ENCODE measurements at places on chromosomes 7 and 10. TPM values are rescaled to one million over a fixed set of nuclear protein-coding genes. Genes with fewer than 3 reads are reported as not detected.

GRCh38 chr7:133750287-133750686 lies 376.9 kb upstream of the LRGUK start:
- no peak for DNase-seq
- H3K4me3 ChIP-seq: no peak overlapping the region
- peaks cover 19% of the 10 kb centered on the region for H3K4me1 ChIP-seq
- no peaks in the 10 kb centered on the region for H3K36me3 ChIP-seq
- no peak overlapping the region for H3K27ac ChIP-seq

DNA sequence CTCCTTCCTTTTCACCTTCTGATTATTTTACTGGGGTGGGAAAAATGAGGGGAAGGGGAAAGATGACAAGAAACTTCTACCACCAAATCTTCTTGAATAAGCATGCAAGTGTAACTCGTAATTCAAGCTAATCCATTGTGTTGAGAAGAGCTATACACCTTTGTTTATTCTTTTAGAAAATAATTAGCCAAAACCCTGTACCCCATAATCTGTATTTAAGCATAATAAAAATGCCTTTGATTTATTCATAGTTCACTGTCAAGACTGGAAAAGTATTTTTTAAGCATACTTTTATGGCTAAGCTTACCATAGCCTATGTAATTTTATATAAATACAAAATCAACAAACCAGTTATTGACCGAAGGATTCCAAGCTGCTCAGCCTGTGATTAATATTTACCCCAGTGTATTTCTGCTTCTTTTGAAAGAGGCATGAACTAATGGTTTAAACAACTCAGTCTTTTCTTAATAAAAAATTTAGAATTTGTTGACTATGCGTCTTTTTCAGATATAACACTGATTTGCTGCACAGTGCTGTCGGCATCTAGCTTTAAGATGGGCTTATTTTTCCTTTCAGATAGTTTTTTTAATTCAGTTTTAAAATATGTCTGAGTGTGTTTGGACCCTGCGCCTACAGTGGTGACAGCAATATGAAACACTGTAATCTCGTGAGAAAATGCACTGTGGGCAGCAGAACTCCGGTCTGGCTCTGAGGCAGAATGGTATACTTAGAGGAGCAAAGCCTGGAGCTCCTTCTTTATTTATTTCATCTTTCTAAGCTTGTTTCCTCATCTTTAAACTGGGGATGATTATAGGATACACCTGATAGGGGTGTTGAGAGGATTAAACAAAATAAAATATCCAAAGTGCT lies 238.8 kb upstream of the LRGUK start:
- H3K4me3 ChIP-seq: no peak overlapping the region
- H3K27ac ChIP-seq: no peak overlapping the region
- no peak for DNase-seq

- no peak overlapping the region for H3K4me3 ChIP-seq
- H3K4me1 ChIP-seq: no peaks in the 10 kb centered on the region
Observed at GRCh38 chr7:94525923-94526322, 16.3 kb downstream of the CASD1 start.

DNA sequence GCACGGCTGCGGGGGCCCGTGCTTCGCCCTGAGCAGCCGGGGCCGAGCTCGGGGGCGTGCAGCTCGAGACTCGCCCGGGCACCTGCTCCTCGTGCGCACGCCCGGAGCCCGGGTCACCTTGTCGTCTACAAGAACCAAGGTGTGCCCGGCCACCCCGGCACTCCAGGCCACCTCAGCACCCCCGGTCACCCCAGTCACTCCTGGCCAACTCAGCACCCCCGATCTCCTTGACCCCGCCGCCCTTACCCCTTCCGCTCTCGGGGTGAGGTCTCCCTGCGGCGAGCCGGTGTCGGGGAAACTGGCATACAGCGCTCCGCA lies 268 bp upstream of the IGFBP3 start:
- H3K36me3 ChIP-seq: no peaks in the 10 kb centered on the region
- no peaks in the 10 kb centered on the region for H3K27me3 ChIP-seq
- peaks cover 45% of the 10 kb centered on the region for H3K4me1 ChIP-seq
- peak overlapping the region; percentile 74 for H3K4me3 ChIP-seq
- no peak overlapping the region for H3K27ac ChIP-seq
- DNase-seq: no peak

- peak; percentile 29 for DNase-seq
- no peak overlapping the region for H3K27ac ChIP-seq
- no peak overlapping the region for H3K4me3 ChIP-seq
- H3K36me3 ChIP-seq: no peaks in the 10 kb centered on the region
- H3K4me1 ChIP-seq: no peaks in the 10 kb centered on the region
Observed at GRCh38 chr7:34184466-34184865, 279.1 kb downstream of the BMPER start.

CFAP58 gene
- total RNA-seq: 1.1 TPM

- no peak overlapping the region for H3K27ac ChIP-seq
- no peak for DNase-seq
- H3K4me1 ChIP-seq: no peaks in the 10 kb centered on the region
- H3K4me3 ChIP-seq: no peak overlapping the region
Observed at GRCh38 chr7:119572541-119572940, 700.4 kb upstream of the KCND2 start.

PDE6C gene
- total RNA-seq: not detected

OR2A5 gene
- total RNA-seq: not detected

STK32C gene
- 20.7 TPM for total RNA-seq

NANOS1 gene
- 2.2 TPM for total RNA-seq

CPXM2 gene
- total RNA-seq: not detected

GRCh38 chr7:130890176-130891020 lies 156.4 kb upstream of the KLF14 start:
- no peaks in the 10 kb centered on the region for H3K27me3 ChIP-seq
- peak; percentile 75 for DNase-seq

GRCh38 chr7:381211-382042 lies 91.5 kb downstream of the FOXL3 start:
- no peak overlapping the region for H3K4me3 ChIP-seq
- H3K36me3 ChIP-seq: peaks cover 4% of the 10 kb centered on the region
- H3K4me1 ChIP-seq: no peaks in the 10 kb centered on the region
- no peak for DNase-seq
- H3K27ac ChIP-seq: no peak overlapping the region

DNA sequence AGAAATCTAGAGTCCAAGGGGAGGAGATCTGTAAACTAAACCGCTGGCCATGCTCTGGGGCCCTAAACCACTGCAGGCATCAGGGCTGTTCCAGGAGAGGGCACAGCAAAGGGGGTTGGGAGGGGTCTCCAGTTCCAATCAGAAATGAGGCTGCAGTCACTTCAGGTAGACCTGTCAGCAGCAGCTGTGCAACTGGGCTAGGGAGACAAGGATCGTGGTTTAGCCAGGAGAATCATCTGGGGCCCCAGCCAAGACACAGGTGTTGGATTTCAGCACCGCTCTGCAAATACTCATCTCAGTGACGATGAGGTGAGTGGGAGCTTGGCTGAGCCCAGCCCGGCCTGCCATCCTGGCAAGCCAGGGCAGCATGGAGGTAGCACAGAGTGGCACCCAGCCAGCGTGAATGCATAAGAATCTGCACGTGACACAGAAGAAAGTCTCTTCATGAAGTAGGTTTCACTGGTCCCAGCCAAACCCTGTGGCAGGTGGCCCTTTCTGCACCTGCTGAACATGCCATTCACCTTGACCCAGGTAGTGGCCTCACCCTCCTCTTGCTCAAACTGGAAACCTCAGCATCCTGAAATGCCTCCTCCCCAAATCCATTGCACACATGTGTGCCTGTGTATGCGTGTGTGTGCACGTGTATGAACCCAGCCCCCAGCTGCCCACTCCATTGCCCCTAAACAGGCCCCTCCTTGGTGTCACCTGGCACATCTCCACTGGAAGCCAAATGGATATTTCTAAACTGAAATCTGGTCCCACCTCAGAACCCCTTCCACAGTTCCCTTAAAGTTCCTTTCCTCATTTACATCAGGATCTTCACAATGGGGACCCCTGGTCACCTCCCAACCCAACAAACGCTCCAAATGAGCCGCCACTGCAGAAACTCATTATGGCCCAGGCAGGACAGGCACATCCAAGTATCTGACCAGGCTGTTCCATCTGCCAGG lies 9.6 kb downstream of the GPRIN2 start:
- no peak overlapping the region for H3K4me3 ChIP-seq
- peaks cover 12% of the 10 kb centered on the region for H3K27me3 ChIP-seq
- no peaks in the 10 kb centered on the region for H3K4me1 ChIP-seq
- H3K36me3 ChIP-seq: no peaks in the 10 kb centered on the region
- no peak overlapping the region for H3K27ac ChIP-seq

DHX32 gene
- 45.6 TPM for total RNA-seq

GRCh38 chr10:100763043-100763747 lies 17.8 kb downstream of the PAX2 start:
- no peak overlapping the region for H3K4me3 ChIP-seq
- no peaks in the 10 kb centered on the region for H3K36me3 ChIP-seq
- H3K27me3 ChIP-seq: peaks cover 89% of the 10 kb centered on the region
- no peak for DNase-seq
- H3K27ac ChIP-seq: no peak overlapping the region
- no peaks in the 10 kb centered on the region for H3K4me1 ChIP-seq

GRCh38 chr7:155935005-155935557 lies 122.8 kb upstream of the SHH start:
- peaks cover 73% of the 10 kb centered on the region for H3K27me3 ChIP-seq
- H3K4me1 ChIP-seq: no peaks in the 10 kb centered on the region
- peaks cover 3% of the 10 kb centered on the region for H3K36me3 ChIP-seq
- DNase-seq: no peak
- H3K27ac ChIP-seq: no peak overlapping the region

DNA sequence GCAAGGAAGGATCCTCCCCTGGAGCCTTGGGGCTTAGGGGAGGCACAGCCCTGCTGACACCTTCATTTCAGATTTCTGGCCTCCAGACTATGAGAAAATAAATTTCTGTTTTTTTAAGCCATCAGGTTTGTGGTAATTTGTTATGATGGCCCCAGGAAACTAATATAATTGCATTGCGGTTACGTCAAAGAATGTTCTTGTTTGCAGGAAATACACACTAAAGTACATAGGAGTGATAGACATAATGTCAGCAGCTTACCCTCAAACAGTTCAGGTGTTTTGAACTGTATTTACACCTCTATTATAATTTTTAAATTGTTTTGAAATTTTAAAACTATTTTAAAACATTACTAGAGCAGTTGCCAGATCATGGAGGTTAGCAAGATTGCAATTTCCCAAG lies 12.6 kb upstream of the FHIP2A start:
- no peak overlapping the region for H3K27ac ChIP-seq
- H3K4me3 ChIP-seq: no peak overlapping the region
- no peaks in the 10 kb centered on the region for H3K27me3 ChIP-seq
- H3K4me1 ChIP-seq: peaks cover 6% of the 10 kb centered on the region

CBX3 gene
- total RNA-seq: 171 TPM

- H3K36me3 ChIP-seq: no peaks in the 10 kb centered on the region
- DNase-seq: peak; percentile 42
- no peak overlapping the region for H3K27ac ChIP-seq
- no peaks in the 10 kb centered on the region for H3K4me1 ChIP-seq
- H3K4me3 ChIP-seq: no peak overlapping the region
Observed at GRCh38 chr10:108244443-108245228, 1080.1 kb upstream of the SORCS1 start.

FZD1 gene
- total RNA-seq: 3.3 TPM

GRCh38 chr7:115349635-115350034 lies 427.7 kb downstream of the MDFIC start:
- no peaks in the 10 kb centered on the region for H3K36me3 ChIP-seq
- no peak overlapping the region for H3K27ac ChIP-seq
- no peak overlapping the region for H3K4me3 ChIP-seq
- DNase-seq: no peak

GRCh38 chr10:14407567-14407966 lies 76.8 kb upstream of the FRMD4A start:
- H3K4me1 ChIP-seq: no peaks in the 10 kb centered on the region
- no peaks in the 10 kb centered on the region for H3K27me3 ChIP-seq
- no peak overlapping the region for H3K4me3 ChIP-seq
- H3K27ac ChIP-seq: no peak overlapping the region
- no peaks in the 10 kb centered on the region for H3K36me3 ChIP-seq
- no peak for DNase-seq

HOXA11 gene
- 0.84 TPM for total RNA-seq

DNA sequence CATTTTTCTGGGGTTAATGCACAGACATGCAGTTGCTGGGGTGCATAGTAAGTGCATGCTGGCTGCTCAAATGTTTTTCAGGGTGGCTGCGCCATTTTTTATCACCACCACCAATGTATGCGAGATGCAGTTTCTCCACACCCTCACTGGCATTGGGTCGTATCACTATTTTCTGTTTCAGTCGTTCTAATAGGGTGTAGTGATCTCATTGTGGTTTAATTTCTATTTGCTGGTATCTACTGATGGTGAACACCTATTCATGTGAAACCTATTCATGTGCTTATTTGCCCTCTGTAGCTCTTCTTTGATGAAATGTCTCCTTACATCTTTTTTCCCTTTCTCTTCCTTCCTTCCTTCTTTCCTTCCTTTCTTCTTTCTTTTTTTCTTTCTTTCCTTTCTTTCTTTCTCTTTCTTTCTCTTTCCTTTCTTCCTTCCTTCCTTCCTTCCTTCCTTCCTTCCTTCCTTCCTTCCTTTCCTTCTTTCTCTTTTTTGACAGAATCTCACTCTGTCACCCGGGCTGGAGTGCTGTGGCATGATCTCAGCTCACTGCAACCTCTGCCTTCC lies 84.3 kb downstream of the ELFN1 start:
- DNase-seq: no peak
- no peak overlapping the region for H3K27ac ChIP-seq
- no peaks in the 10 kb centered on the region for H3K36me3 ChIP-seq
- H3K27me3 ChIP-seq: peaks cover 53% of the 10 kb centered on the region
- H3K4me3 ChIP-seq: no peak overlapping the region
- no peaks in the 10 kb centered on the region for H3K4me1 ChIP-seq

FAM241B gene
- total RNA-seq: 7.5 TPM

DNA sequence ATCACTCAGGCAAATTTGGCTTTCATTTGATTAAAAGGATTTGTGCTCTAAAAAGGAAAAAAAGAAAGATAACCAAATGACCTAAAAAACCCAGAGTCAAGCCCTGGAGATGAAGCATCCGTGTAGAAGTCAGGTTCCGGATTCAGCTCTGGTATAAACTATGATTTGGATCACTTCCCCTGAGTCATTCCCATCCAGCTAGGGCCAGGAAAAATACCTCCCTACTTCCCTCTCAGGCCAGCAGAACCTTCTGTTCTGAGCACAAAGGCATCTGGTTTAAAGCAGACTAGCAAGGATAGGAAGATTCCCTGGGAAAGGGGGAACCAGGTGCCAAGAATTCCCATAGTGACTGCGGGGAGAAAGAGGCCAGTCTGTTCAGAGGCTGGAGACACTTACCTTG lies 25.7 kb upstream of the NDST2 start:
- no peaks in the 10 kb centered on the region for H3K27me3 ChIP-seq
- DNase-seq: no peak
- peaks cover 32% of the 10 kb centered on the region for H3K36me3 ChIP-seq
- peak overlapping the region; percentile 35 for H3K27ac ChIP-seq
